ENCODE measurements at places on chromosomes 6 and 20.

DNA sequence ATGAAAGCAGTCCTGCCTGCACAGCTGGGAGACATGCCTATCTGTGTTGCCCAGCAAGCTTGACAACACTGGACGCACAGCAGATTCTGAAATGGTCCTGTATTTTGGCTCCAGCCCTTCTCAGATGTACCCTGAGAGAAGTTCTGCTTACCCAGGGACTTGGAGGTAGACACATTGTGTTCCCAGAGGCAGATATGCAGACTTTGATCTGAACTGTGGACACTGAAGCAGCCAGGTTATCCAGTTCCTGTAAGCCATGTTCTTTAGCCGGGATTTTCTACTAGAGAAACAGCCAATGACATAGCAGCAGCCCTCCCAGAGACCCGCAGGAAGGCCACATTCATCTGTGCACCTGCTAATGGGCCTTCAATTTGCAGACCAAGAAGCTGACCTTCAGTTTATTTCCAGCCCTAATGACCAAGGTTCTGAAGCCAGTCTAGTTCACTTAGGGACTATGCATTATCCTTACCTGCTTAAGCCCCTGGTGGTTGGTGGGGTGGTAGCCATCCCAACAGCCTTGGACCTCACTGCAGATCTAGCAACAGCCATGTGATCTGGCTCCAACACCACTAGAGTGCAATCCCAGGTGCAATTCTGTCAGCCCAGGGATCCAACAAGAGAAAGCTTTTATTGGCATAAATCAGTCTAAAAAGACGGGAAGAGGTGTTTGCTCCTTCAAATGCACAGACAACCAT, 134.2 kb downstream of the MEI4 start:
- no peak for DNase-seq

- DNase-seq, result no peak
Measured at GRCh38 chr20:1631309-1632151, 11.7 kb upstream of the SIRPB1 start.

GRCh38 chr6:112209131-112209530, 45.2 kb downstream of the LAMA4 start:
- no peak for DNase-seq

DNA sequence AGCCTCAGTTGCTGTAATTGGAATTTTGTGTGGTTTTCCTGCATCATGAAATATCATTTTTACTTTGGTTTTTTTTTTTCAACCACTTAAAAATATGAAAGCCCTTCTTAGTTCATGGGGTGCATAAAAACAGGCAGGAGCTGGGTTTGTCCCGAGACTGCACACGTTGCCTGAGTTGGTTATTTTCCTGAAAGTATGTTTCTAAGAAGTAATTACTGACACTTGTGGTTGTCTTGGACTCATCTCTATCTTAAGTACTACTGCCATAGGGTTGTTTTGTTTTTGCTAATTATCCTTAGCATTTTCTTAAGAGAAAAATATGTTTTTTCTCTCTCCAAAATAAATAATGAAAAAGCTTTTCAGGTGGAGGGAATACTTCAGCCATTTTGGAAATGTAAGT, 40.1 kb downstream of the FAM120B start:
- no peak for DNase-seq

GRCh38 chr6:19394051-19394450, 443.1 kb upstream of the ID4 start:
- no peak for DNase-seq

DNA sequence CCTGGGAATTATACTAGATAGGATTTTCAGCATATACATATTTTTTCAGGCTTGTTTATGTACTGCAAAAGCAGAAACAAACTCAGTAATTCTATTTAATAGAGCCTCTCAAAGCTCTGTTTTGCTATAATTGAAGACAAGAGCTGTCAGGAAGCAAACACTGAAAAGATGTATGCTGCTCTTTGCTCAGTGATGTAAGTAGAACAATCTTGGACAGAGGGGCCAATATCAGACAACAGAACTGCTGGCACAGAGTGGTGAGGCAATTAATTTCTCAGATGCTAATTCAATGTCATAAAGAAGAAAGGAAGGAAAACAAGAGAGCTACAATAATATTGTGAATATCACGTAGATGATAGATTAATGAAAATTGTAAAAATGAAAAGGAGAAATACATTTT, 663.3 kb upstream of the ADGRB3 start:
- DNase-seq, result no peak

- no peak for DNase-seq
Measured at GRCh38 chr6:11854408-11855165, 76.0 kb upstream of the ADTRP start.

DNA sequence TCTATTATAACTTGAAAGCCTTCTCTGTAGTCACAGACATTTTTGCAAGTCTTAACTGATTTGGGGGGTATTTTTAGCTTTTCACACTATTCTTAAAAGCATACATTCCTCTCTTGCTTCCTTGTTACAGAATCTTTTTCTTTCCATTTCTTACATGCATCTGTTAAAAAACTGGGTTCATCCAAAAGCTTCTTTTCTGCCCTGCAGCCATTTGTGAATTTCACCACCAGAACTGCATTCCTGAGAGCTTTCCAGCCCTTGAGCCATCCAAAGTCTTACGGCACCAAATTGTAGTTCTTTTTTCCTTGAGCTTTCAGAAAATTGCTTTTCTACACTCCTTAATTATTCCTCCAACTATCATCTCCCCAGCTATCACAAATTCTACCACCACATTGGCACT, 19.7 kb upstream of the GSTA4 start:
- no peak for DNase-seq

DNA sequence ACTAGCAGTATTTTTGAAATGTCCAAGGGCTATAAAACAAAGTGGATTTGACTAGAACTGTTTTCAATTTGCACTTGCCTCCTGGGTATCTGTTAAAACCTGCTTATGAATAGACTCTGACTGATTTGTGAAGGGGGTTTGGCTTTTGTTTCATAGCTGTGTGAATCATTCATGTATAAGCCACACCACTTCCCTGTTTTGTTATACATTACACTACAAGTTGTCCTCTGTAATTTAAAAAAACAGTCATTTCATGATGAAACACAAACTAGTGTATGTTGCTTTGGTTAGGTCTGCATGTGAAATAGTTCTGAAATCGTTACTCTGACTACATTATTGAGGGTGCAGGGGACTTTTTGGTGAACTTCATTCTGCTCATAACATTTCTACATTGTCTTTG, 121.7 kb downstream of the NKAIN2 start:
- DNase-seq, result no peak

GRCh38 chr6:118621799-118622470, 29.5 kb downstream of the CEP85L start:
- DNase-seq, result no peak

GRCh38 chr20:63103402-63104311, 96.9 kb upstream of the BHLHE23 start:
- peak; percentile 37 for DNase-seq

DNA sequence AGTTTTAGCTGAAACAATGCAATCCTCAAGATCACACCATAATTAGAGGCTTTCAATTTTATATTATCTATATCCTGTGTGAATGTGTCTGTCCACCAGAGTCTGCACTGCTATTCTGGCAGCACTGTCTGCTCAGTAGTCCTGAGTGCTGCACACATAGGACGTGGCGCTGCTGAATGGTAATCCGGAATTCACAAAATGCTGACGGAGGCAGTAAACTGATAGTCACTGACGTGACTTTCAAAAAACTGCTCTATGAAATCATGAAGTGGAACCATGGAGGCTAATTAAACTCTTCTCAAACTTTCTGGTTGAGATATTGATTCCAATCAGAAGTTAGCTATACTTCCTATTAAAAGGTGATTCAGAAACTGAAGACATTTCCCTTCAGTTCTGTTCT, 190.8 kb upstream of the NOX3 start:
- DNase-seq, result no peak

- no peak for DNase-seq
Measured at GRCh38 chr6:81067057-81067456, 685.4 kb downstream of the TENT5A start.

DNA sequence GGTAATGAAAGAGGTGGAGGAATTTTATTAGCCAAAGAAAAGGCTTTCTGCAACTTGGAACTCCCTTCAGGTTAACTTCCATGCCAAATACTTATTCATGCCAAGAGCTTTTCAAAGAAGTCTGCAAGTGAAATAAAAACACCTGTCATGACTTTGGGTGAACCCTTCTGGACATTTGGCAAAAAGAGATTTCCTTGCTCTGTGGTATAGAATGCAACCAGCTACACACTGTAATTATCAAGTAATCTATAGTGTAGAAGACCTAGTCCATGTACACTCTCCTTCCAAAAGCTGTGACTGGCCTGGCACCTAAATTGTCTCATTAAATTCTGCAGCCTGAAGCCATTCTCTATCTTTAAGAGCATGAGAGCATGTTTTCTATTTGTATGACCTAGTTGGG, 232.3 kb downstream of the COL12A1 start:
- no peak for DNase-seq

- no peak for DNase-seq
Measured at GRCh38 chr6:128337619-128338018, 182.8 kb downstream of the PTPRK start.

DNA sequence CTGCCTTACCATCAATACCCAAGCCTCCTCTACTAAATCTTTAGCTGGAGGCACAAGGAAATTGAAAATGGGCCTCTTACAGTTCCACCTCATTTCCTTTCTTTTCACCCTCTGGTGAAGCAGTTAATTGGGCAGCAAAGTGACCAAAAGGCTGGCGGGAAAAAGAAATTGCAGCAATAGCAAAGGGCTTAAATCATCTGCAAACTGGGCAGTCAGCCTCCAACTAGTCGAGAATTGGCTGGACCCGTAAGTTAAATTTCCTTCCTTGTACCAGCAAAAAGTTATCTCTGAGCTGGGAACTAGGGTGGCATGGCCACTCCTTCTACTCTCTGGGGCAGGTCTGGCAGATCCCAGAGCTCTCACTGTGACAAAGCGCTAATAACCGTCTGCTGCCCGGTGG, 33.5 kb downstream of the GHRH start:
- DNase-seq, result no peak

GRCh38 chr6:34524971-34525370, 31.2 kb downstream of the SPDEF start:
- no peak for DNase-seq

GRCh38 chr20:63877755-63878470, 12.8 kb downstream of the TPD52L2 start:
- no peak for DNase-seq

DNA sequence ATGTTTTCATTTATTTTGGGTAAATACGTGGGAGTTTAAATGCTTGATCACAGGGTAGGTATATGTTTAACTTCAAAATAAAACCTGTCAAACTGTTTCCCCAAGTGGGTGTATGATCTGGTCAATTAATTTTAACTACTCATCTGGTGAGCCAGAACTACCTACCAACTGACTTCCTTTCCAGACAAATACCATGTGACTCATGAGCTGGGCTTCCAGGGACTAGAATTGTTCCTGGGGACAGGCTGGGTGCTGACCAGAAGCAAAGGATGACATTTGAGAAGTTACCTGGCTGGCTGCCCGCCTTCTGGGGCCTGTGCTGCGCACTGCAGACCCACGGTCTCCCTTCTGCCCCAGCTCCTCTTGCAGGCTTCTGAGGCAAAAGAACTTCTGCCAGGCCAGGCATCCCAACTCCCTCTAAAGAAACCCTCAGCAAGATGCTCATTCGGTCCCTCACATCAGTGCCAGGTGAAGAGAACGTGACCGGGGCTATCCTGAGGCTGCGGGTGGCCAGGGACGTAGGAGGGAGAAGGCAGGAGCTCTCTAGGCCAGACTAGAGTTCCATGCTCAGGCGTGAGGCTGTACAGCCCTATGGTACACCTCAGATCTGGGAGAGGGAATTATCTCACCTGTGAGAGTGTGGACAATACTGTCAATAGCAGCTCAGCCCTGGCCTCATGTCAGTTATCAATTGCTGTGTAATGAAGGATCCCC, 103.6 kb downstream of the JPH2 start:
- no peak for DNase-seq

- DNase-seq, result peak; percentile 98
Measured at GRCh38 chr6:136526196-136526930, 23.9 kb downstream of the MAP7 start.

GRCh38 chr6:64644024-64644423, 1008.4 kb downstream of the PHF3 start:
- no peak for DNase-seq

- no peak for DNase-seq
Measured at GRCh38 chr6:159978291-159979135, 9.6 kb downstream of the IGF2R start.

DNA sequence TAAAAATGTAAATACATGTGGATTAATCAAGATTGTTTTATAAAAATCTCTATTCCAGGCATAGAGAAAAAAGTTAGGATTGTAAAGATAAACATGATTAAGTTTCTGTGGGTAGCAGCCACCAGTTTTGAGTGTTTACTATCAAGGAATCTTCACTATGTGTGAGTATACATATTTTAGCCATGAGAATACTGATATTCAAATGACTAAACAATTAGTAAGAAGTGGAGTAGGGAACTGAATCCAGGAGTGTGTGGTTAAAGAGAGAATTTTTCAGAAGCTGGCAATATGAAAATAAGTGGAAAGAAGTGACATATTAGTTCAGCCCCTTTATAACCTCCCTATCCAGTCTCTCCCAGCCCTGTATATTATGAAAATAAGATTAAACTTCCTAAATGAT, 10.3 kb downstream of the ELOVL2 start:
- DNase-seq, result no peak

DNA sequence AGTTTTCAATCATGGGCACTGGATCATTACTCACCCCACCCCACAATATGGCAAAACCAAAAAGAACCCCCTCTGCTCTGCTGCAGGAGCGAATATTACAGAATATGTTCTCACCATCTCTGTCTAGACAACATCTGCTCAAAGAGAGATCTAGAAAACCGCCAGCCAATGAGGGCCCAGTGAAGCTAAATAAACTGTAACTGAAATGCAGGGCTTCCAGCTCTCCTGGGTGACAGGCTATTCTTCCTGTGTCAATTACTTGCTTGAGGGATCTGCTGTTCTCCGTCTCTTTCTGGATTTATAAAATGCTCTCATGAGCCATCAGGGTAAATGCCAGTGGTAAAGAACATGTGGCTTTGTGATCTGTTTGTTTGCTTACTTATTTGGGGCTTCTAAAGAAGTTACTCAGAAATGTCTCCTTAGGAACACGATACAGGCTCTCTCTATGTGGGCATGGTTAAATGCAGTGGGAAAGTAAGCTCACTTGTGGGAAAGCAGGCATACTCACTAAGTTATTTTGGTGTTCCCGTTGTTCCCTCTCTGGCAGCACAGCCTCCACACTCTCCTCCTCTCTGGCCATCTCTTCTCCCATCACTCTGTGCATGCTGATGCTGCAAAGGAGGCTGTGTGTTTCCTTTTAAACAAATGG, 44.8 kb downstream of the TTI1 start:
- DNase-seq, result no peak

DNA sequence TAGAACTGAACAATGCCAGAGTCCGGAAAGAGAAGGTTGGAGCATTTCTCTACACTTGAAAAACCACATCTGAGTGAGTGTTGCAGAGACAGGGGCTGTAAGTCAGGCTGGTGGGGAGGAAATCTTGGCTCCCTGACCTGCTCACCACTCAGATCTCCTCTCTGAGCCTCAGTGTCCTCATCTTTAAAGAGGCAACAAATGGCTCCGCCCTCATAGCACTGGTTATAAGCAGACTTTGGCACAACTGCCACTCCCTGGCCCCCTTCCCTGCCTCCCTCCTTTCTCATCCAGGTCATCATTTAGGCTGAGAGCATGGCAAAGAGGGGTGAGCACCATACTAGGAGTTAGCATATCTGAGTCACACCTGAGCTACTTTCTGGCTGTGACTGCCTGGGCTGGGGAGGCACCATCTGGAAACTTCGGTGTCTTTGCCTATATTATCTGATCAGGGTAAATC, 10.6 kb downstream of the SIRPG start:
- DNase-seq, result no peak

- no peak for DNase-seq
Measured at GRCh38 chr6:102355578-102355977, 962.1 kb downstream of the GRIK2 start.

GRCh38 chr20:63542031-63542559, 4.9 kb upstream of the PTK6 start:
- no peak for DNase-seq

All from posterior cingulate gyrus (tissue), 11 donors.